NT2/D1 (cell line): ENCODE measurements at places on chromosomes 4 and X.

- DNase-seq, result no peak
Observed at GRCh38 chrX:43897290-43897689, 15.0 kb upstream of the MAOB start.

- DNase-seq, result no peak
Observed at GRCh38 chrX:120111611-120112010, 4.1 kb downstream of the RHOXF1 start.

- no peak for DNase-seq
Observed at GRCh38 chr4:78310007-78310739, 241.4 kb upstream of the ANXA3 start.

- DNase-seq, result no peak
Observed at GRCh38 chr4:60809486-60809800, 390.7 kb upstream of the ADGRL3 start.

- DNase-seq, result no peak
Observed at GRCh38 chrX:11446336-11446735, 153.1 kb downstream of the AMELX start.
